ENCODE measurements at places on chromosomes 6 and 20.

- no peak for DNase-seq
Observed at GRCh38 chr6:3711776-3712175, 39.7 kb downstream of the PXDC1 start.

DNA sequence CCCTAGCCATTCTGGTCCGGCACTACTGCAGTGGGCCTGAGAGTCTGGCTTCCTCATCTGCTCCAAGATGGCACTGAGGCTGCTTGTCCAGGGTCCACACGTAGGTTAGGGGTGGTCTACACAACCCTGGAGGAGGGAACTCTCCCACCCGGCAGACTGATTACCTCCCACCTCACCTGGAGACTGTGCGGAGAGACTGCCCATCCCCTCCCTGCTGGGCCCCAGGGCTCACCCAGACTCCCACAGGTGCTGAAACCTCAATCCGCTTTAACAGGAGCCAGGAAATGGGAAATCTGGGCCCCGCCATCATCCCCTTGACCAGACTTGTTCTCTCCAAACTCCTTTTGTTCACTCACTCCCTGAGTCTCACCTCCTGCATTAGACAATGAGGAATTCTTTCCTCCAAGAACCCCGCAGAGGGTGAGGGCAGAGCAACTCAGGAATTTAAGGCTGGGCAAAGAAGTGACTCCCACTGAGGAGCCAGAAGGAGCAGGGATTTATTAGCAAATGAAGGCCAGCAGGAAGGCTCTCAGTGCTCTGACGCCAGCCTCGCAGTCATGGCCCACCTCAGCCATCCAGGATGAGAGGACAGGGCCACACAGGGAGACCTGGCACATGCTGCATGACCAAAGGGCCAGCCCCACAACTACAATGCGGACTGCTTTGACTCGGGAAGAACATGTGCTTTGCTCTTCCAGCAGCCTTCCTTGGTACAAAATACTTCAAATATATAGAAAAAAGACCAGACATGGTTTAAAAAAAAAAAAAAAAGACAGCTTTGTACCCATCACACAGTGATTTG, 53.0 kb downstream of the CDK5RAP1 start:
- DNase-seq: no peak

- DNase-seq: no peak
Observed at GRCh38 chr20:58583176-58583575, 67.9 kb upstream of the STX16 start.

DNA sequence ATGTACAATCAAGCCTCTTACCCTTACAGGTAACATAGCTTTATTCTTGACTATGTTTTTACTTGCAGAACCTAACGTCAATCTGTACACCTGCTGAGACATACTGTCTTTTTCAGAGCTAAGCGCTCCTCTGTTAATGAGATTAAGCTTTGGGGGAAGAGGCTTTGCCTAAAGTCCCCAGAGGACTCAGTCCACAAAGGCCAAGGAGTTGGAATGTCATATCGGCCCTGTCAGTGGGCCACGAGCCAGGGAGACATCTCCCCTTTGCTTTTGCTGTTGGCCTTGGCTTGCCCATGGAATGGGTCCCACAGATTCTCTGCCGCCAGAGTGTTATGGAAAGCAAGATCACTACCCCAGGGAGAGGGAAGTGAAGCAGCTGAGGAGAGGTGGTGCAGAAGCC, 64.1 kb upstream of the SOX4 start:
- no peak for DNase-seq

DNA sequence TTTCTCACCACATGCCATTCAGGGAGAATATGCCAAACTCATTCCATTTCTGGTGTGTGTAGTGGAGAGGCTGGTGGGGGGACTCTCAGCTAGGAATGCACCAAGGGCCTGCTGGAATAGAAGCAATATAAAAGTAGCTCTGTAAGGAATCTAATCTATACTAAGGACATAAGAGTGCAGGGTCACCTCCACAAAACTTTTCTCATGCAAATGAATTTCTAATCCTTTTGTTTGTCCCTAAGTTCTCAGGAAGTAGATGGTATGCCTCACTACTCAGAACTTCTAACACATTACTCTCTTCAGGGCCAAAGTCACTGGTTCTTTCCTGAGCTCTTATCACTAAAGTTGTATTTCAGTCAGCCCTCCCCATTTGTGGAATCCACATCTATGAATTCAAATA, 427.2 kb downstream of the C6orf118 start:
- no peak for DNase-seq

- DNase-seq: no peak
Observed at GRCh38 chr6:133977983-133978895, 25.2 kb downstream of the TBPL1 start.

- no peak for DNase-seq
Observed at GRCh38 chr6:137365707-137366437, 128.3 kb downstream of the OLIG3 start.

- DNase-seq: no peak
Observed at GRCh38 chr20:50286174-50286511, 95.5 kb downstream of the CEBPB start.

- no peak for DNase-seq
Observed at GRCh38 chr6:36834576-36835341, 4.5 kb downstream of the CPNE5 start.

Measured in SIG-M5 (cell line).